ENCODE measurements at places on chromosomes 2 and 18. TPM values are rescaled to one million over a fixed set of nuclear protein-coding genes. Genes with fewer than 3 reads are reported as not detected.

DNA sequence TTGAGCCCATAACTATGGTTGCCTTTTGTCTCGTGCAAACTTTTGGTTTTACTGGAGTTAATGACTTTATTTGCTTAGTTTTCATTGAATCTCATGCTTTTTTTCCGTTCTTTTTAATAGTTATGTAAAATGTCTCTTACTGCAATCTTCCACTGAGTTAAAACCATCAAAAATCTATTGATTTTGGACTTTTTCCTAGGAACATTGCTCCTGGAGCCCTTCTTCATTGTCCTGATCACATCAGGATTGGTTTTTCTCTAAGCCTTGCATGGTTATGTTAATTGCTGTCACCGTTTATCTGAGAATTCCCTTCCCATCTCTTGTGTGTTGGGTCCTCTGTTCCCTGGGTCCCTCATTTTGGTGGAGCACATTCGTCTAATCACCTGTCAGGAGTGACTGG, 125.5 kb downstream of the PARD3B start:
- no peak for DNase-seq
- no peaks in the 10 kb centered on the region for H3K36me3 ChIP-seq
- no peak overlapping the region for H3K27ac ChIP-seq
- H3K4me3 ChIP-seq, result no peak overlapping the region
- H3K27me3 ChIP-seq, result no peaks in the 10 kb centered on the region

DNA sequence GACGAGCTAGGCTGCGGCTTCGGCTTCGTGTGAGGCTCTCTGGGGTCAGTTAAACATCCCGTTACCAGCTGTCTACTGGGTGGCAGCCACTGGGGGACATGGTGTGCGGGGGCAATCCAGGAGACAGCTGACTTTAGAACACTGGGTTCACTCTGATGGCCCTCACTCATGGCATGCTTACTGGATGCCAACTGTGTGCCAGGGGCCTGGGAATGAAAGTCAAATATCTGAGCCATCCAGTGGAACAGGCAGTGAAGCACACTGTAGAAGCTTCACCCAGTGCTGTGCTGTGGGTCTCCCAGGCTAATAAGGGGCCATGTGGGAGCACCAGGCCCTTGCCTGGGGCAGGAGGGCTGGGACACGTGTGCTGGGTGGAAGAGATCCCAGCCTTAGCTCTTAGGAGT, 48.3 kb downstream of the GLI2 start:
- no peaks in the 10 kb centered on the region for H3K27me3 ChIP-seq
- no peaks in the 10 kb centered on the region for H3K36me3 ChIP-seq
- H3K27ac ChIP-seq, result no peak overlapping the region

DNA sequence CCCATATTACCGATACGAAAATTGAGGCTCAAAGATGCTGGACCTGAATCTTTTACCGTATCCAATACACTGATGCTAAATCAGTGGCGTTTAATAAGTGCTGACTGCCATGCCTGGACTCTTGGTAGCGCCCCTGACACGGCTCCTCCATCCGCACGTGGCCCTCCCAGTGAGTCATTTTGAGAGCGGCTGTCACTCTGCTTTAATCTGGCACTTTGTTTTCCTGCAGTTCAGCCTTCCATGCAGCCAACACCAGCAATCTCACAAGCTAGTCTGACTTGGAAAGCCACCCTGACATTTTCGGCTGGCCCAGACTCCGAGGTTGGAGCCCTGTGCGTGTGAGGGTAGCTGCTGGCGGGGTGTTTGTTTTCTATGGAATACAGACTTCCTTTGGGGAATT, 155.1 kb upstream of the LMAN1 start:
- DNase-seq, result no peak
- 0 out of 2 replicates have a peak, but pooled peaks cover 3% of the 10 kb centered on the region for H3K4me1 ChIP-seq
- no peak overlapping the region for H3K4me3 ChIP-seq

DNA sequence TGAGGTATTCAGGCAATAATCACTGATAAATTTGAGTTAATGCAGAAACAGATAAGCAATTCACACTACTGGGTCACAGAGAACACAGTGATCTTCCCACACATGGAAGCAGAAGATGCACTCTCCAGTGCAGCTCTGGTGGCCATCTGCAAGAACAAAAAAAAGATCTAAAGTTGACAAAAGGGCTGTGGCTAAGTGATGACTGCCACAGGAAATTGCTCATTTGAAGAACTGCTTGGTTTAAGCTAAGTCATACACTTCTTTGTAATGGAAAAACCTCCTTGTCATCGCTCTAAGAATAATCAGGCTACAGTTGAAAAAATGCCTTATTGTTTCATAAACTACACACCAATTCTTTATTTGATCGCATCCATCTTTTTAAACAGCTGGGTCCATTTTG, 115.1 kb downstream of the DTNB start:
- H3K36me3 ChIP-seq, result no peaks in the 10 kb centered on the region
- H3K4me1 ChIP-seq, result no peaks in the 10 kb centered on the region
- peak; percentile 47 for DNase-seq
- H3K4me3 ChIP-seq, result no peak overlapping the region

DNA sequence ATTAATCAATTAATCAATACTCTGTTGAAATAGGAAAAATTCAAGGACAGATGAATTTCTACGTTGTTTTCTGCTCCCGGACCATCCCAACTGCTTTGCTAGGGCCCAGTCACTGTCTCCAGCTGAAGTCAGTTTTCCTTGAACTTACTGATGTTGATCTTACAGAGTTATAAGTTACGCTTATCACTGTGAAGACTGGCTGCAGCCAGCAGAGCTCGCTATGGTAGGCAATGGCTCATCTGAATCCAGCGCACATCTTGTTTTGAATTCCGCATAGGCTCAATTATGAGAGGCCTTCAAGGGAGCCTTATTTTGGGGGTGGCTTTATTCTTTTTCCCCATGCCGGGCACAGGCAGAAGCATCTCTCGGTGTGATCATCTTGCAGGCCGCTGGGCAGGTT, 2.7 kb downstream of the MC2R start:
- no peak overlapping the region for H3K4me3 ChIP-seq
- H3K36me3 ChIP-seq, result no peaks in the 10 kb centered on the region
- H3K27me3 ChIP-seq, result no peaks in the 10 kb centered on the region
- H3K4me1 ChIP-seq, result no peaks in the 10 kb centered on the region
- DNase-seq, result no peak

DNA sequence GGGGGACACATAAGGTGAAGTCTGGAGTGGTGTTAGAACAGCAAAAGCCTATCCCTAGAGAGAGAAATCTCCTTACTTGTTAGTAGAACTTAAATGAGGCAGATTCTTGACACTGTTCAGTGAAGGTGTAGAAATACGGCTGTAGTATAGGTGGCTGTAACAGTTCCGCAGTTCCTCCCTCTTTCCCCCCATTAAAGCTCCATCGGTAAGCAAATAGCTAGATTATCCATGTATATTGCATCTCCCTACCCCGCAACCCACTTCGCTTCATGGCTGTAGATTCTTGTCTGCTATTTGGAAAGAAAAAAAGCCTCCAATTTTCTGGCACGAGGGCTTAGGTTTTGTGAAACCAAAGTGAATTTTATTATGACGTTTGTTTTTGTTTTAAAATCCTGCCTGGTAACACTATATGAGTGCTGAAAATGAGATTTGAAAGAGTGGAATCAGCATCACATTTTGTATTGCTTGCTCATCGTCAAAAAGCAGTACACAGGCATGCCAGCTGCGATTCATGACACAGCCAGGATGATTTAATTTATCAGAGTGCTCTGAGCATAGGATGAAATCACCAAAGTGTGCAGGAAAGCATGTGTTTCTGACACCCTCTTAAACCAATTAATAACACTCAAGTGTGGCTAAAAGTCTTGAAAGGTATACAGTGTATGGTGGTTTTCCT, 1.4 kb downstream of the FAM171B start:
- H3K27me3 ChIP-seq, result no peaks in the 10 kb centered on the region
- no peaks in the 10 kb centered on the region for H3K36me3 ChIP-seq
- peak overlapping the region; percentile 65 for H3K4me3 ChIP-seq
- peaks cover 21% of the 10 kb centered on the region for H3K4me1 ChIP-seq
- H3K27ac ChIP-seq, result peak overlapping the region; percentile 72
- DNase-seq, result no peak

DNA sequence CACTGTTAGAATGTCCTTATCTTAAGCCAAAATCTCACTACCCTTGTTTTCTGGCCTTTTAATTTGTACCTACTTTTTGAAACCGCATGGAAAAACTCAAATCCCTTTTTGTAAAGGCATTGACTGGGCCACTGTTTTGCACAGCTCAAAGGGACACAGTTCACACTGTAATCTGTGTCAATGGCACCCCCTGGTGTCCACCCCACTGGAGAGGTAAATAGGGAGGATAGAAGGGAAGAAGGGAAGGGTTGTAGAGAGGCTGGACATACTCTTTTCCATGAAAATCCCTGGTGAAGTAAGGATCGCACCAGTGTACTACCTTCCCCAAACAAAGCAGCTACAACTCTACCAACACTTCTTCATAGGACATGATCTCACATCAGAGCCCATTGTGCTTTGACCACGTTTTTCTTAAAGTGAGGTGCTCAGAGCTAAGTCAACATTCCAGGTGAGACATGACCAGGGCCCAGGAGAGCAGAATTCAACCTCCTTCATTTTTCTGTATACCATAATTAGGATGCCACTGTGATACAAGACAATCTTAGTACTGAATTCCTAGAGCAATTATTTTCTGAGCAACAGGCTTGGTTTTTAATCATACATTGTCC, 92.4 kb upstream of the RMDN2 start:
- no peaks in the 10 kb centered on the region for H3K4me1 ChIP-seq
- H3K4me3 ChIP-seq, result no peak overlapping the region
- H3K36me3 ChIP-seq, result no peaks in the 10 kb centered on the region
- peak; percentile 67 for DNase-seq

- no peak overlapping the region for H3K4me3 ChIP-seq
- no peaks in the 10 kb centered on the region for H3K4me1 ChIP-seq
- H3K27ac ChIP-seq, result no peak overlapping the region
- no peaks in the 10 kb centered on the region for H3K27me3 ChIP-seq
- no peak for DNase-seq
Observed at GRCh38 chr2:180690611-180691010, 289.8 kb upstream of the UBE2E3 start.

DNA sequence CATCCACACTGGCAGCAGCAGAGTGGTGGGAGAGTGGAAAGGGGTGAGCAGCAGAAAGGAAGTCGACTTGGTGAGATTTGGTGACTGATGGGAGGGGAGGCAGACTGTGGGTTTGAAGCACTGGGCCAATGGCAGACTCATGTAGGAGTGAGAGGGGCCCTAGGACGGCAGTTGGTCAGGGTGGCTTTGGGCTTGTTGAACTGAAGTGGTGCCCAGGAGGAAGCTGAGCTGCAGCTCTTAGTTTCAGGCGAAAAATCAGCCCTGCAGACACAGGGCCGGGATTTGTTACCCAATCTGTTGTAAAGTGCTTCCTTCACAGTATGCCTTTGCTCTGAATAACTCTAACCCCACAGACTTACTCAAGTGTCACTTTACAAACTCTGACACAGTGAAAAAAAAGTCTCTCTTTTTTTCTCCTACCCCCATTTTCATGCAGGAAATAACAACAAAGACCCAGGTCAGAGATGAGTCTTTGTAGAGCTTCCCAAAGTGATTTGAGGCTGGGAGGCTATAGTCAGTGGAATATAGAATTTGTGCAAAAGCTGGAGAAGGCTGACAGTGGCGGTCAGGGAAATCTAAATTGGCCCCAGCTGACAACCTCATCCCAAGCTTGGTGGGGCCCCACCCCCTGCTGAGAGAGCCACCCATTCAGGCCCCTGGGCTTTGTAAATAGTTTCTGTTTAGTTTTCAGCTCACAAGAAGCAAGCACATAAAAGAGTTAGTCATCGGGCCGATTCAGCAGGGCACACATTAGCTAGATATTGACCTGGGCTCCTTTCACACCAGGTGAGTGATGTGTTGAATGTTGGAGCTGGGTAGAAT, 226.9 kb downstream of the VAPA start:
- H3K27me3 ChIP-seq, result 0 out of 2 replicates have a peak, but pooled peaks cover 2% of the 10 kb centered on the region
- no peaks in the 10 kb centered on the region for H3K4me1 ChIP-seq
- no peak overlapping the region for H3K4me3 ChIP-seq
- no peak for DNase-seq

GRCh38 chr18:65607161-65607560, 143.7 kb upstream of the CDH7 start:
- no peaks in the 10 kb centered on the region for H3K36me3 ChIP-seq
- DNase-seq, result no peak
- no peak overlapping the region for H3K4me3 ChIP-seq
- no peaks in the 10 kb centered on the region for H3K4me1 ChIP-seq
- no peaks in the 10 kb centered on the region for H3K27me3 ChIP-seq

GRCh38 chr2:107621186-107622165, 205.2 kb upstream of the RGPD4 start:
- no peak overlapping the region for H3K4me3 ChIP-seq
- H3K27me3 ChIP-seq, result no peaks in the 10 kb centered on the region
- H3K4me1 ChIP-seq, result no peaks in the 10 kb centered on the region
- no peak overlapping the region for H3K27ac ChIP-seq
- no peaks in the 10 kb centered on the region for H3K36me3 ChIP-seq

DNA sequence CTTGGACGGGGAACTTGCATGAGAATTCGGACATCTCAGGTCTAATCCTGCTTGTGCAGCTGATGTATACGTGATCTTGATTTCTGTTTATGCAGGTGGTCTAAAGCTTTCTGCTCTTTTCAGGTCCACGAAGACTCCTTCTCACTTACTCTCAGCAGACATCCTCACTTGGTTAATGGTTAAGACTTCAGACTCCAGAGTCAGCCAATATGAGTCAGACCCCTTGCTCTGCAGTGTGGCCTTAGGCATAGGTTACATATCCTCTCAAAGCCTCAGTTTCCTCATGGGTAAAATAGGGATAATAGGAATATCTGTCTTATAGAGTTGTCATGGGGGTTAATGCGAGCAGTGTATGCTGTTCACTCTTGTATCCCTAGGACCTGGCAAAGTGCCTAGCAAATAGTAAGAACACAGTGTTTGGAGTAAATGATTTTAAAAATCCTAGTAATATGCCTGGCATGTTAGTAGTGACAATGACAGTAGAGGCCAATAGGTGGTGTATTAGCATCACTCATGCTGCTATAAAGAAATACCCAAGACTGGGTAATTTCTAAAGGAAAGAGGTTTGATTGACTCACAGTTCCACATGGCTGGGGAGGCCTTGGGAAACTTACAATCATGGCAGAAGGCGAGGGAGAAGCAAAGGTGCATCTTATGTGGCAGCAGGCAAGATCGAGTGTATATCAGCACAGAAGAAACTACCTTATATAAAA, 42.3 kb downstream of the XRCC5 start:
- no peaks in the 10 kb centered on the region for H3K4me1 ChIP-seq
- peaks cover 47% of the 10 kb centered on the region for H3K36me3 ChIP-seq
- DNase-seq, result no peak
- H3K27ac ChIP-seq, result no peak overlapping the region

- H3K27me3 ChIP-seq, result no peaks in the 10 kb centered on the region
- no peak for DNase-seq
- H3K27ac ChIP-seq, result no peak overlapping the region
- H3K36me3 ChIP-seq, result no peaks in the 10 kb centered on the region
- H3K4me1 ChIP-seq, result no peaks in the 10 kb centered on the region
Observed at GRCh38 chr2:31397094-31397493, 17.4 kb downstream of the XDH start.

GRCh38 chr2:118457951-118458350, 369.7 kb downstream of the INSIG2 start:
- no peaks in the 10 kb centered on the region for H3K36me3 ChIP-seq
- no peak for DNase-seq
- H3K4me1 ChIP-seq, result no peaks in the 10 kb centered on the region
- H3K27me3 ChIP-seq, result no peaks in the 10 kb centered on the region
- H3K4me3 ChIP-seq, result no peak overlapping the region
- no peak overlapping the region for H3K27ac ChIP-seq

GRCh38 chr2:76668279-76668678, 853.9 kb downstream of the LRRTM4 start:
- no peaks in the 10 kb centered on the region for H3K36me3 ChIP-seq
- no peaks in the 10 kb centered on the region for H3K4me1 ChIP-seq
- no peak for DNase-seq
- H3K4me3 ChIP-seq, result no peak overlapping the region
- H3K27me3 ChIP-seq, result no peaks in the 10 kb centered on the region

The DUSP19 gene
- 1.3 TPM for total RNA-seq

The VAPA gene
- 228 TPM for total RNA-seq

The CAPN14 gene
- 0.05 TPM for total RNA-seq

All from Panc1 (cell line).